Stimulated activated CD4-positive, alpha-beta T cell treated with anti-CD3 and anti-CD28 coated beads, TNF-alpha, amount 100 ng/mL, for 24 hours (primary cell): ENCODE measurements at places on chromosomes 11 and 22.
A peak's percentile ranks its signal among the peaks of the same experiment; 100 is the strongest.

- no peak for DNase-seq
These were observed 384.5 kb upstream of the KIRREL3 start for GRCh38 chr11:127385071-127385470.

GRCh38 chr11:88555829-88556202, 218.3 kb upstream of the CTSC start:
- no peak for DNase-seq

DNA sequence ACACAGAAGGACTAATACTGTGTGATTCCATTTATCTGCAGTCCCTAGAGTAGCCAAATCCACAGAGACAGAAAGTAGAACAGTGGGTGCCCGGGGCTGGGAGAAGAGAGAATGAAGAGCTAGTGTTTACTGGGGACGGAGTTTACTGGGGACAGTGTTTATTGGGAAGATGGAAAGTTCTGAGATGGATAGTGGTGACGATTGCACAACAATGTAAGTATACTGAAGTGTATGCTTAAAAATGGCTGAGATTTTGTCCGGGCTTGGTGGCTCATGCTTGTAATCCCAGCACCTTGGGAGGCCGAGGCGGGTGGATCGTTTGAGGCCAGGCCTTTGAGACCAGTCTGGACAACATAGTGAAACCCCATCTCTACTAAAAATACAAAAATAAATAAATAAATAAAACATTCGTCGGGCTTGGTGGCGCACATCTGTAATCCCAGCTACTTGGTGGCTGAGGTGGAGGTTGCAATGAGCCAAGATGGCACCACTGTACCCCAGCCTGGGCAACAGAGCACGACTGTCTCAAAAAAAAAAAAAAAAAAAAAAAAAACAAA, 132.4 kb downstream of the CTTN start:
- DNase-seq: no peak

GRCh38 chr22:26646158-26646557, 11.2 kb upstream of the MIAT start:
- no peak for DNase-seq

DNA sequence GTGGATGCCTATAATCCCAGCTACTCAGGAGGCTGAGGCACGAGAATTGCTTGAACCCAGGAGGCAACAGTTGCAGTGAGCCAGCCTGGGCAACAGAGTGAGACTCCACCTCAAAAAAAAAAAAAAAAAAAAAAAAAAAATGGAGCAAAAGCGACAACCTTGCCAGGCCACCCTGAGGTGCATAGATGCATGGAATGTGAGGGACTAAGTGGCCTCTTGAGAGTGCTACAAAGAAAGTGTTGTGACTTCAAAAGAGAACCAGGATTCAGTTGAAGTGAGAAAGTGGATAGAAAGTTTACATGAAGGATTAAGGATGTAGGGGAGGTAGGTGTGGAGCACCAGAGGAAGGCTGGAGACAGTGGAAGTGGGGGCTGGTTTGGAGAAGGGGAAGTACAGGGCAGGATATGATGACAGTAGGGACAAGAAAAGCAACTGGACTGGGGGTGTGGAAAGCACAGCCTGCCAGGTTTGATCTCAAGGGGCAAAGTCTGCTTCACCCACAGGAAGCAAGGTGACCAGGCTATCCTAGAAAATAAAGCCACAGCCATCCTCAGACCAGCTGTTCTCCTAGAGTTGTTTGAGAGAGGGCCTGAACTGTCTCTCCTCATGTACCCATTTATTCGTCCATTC, 36.0 kb upstream of the OLFML1 start:
- no peak for DNase-seq

DNA sequence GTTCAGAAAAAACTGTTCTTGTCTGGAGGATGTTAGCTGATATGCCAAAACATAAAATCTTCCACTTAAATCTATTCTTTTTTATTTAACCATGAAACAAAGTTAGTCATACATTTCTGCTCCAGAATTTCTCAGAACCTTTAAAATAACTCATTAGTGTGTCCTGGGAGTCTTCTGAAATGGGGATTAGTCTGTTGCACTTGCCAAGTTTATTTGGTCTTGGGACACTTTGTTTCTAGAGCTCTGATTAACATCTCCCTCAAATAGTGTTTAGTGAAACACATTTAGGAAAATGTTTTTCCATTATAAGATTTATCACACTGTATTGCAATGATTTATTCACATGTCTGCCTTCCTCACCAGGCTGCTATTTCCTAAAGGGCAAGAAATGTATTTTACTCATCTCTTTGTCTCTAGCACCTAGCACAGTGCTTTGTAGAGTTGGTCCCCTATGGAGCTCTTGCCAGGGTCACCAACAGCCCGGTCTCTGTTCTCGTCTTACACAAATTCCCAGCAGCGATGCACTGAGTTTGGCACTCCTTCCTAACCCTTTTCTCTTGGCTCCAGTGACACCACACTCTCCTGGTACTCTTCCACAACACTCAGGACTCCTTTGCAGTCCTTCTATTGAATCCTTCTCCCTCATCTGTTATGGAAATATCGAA, 189.2 kb downstream of the CSNK2A3 start:
- DNase-seq: no peak

DNA sequence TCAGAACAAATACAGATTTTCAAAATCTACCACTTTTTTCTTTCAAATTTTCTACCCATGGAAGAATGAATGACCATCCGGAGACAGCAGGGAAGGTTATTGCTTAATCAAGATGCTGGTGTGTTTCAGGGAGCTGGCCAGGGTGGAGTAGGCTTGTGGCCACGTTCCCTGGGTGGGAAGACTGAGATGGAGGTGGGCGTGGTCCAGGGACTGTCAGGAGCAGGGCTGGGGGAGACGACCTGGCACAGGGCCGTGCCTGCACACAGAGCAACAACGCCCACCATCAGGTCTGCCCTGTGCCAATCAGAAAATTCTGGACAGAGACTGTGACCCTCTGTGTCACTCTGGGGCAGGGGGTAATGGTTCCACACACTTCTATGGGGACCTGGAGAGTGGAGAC, 7.1 kb upstream of the APOBEC3H start:
- DNase-seq: no peak

DNA sequence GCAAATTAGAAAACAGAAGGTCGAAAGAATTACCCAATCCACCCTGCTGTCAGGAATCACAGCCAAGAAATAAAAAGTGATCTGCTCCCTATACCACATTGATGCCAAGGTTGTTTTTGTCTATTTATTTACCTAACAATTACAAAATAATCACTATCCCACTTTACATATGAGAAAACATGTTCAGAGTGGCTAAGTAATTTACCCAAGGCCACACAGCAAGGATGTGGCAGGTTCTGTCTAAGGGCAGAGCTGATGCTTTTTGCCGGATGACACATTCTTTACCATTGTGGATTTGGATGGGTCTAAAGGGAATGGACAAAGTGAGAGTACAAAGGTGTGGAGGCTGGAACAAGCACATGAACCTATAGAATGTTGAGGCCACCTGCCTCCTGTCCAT, 460.7 kb downstream of the INSC start:
- no peak for DNase-seq

GRCh38 chr11:116906479-116906878, 69.1 kb upstream of the APOA1 start:
- DNase-seq: no peak

DNA sequence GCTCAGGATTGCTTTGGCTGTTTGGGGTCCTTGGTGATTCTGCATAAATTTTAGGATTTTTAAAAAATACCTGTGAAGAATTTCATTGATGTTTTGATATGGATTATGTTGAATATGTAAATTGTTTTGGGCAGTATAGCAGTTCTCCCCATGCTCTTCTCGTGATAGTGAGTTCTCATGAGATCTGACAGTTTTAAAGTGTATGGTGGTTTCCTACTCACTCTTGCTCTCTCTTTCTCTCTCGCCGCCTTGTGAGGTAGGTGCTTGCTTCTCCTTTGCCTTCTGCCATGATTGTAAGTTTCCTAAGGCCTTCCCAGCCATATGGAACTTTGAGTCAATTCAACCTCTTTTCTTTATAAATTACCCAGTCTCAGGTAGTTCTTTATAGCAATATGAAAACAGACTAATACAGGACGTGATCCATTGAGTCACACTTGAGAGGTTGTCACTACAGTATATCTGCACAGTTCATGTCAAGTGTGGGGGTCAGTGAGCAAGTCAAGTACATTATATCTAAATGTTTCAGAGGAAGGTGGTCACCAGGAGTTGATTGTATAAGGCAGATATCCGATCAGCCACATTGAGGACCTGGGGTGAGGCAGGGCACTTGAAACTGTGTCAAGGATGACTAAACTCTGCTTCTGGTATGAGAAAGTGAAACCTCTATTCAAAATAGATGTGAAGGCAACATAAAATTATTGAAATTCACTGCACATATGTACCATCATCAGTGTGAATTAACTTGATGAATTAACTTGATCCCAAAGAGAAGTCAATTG, 70.7 kb upstream of the CCDC179 start:
- no peak for DNase-seq

DNA sequence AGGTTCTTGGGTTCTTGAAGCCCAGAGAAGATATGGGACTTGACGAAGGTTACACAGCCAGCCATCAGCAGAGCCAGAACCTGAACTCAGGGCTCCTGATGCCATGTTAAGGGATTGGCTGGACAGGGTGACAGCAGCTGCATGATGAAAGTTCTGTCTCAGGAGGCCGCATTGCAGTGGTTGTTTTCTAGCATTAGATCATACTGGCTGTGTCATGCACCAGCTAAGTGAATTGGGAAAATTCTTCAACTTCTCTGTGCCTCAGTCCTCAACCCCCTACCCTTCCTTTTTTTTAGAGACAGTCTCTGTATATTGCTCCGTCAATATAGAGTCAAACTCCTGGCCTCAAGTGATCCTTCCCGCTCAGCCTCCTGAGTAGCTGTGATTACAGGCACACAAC, 5.4 kb upstream of the LTBP3 start:
- DNase-seq: no peak

- DNase-seq: no peak
These were observed 207.7 kb downstream of the CEP164 start for GRCh38 chr11:117535201-117535849.

DNA sequence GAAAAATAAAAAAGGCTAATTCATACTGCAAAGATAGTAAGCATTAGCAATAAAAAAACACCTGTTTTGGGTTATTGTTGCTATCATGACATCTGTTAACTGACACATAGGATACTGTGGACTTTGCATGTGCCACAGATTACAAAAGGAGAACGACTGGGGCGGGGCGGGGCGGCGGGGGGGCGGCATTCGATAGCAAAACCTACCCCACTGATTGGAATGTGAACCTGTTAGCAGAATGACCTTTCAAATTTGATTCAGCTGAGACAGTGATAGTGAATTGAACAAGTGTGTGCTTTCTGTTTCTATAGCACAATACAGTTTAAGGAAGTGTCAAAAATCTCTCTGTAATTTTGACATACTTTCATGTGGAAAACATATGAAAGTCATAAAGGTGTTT, 14.9 kb downstream of the MMP20 start:
- DNase-seq: no peak

DNA sequence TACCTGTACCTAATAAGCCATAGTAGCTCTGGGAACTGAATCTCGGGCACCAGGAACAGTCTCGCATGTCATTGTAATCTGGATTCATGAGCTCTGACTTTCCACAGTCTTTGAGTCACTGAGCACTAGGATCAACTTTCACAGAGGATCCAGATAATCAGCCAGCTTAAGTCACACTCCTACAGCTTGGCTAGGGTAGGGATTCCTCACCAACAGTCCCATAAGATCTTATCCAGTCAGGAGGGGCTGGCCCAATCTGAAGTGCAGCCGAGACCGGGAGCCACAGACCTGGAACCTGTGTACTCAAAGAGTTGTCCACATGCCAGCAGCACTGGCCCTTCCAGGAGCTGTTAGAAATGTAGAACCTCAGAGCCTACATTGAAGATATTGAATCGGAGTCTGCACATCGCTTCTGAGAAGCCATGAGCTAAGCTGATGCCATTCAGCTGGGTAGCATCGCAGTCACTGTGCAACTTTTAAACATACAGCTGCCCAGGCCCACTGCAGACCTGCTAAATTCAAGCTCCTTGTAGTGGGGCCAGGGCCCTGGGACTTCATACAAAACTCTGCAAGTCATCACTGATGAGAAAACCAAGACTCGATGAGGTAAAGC, 538.8 kb upstream of the B3GAT1 start:
- DNase-seq: no peak

- no peak for DNase-seq
These were observed 59.9 kb downstream of the DGCR2 start for GRCh38 chr22:19062139-19062942.

- no peak for DNase-seq
These were observed 57.5 kb upstream of the PLET1 start for GRCh38 chr11:112318184-112318591.

GRCh38 chr11:3043315-3043871, 13.8 kb downstream of the CARS1 start:
- no peak for DNase-seq

GRCh38 chr11:117809236-117810055, 12.4 kb upstream of the DSCAML1 start:
- DNase-seq: peak; percentile 58

GRCh38 chr11:42249956-42250355, 790.5 kb upstream of the LRRC4C start:
- no peak for DNase-seq

GRCh38 chr11:80587906-80588305, 1147.1 kb upstream of the TENM4 start:
- no peak for DNase-seq

DNA sequence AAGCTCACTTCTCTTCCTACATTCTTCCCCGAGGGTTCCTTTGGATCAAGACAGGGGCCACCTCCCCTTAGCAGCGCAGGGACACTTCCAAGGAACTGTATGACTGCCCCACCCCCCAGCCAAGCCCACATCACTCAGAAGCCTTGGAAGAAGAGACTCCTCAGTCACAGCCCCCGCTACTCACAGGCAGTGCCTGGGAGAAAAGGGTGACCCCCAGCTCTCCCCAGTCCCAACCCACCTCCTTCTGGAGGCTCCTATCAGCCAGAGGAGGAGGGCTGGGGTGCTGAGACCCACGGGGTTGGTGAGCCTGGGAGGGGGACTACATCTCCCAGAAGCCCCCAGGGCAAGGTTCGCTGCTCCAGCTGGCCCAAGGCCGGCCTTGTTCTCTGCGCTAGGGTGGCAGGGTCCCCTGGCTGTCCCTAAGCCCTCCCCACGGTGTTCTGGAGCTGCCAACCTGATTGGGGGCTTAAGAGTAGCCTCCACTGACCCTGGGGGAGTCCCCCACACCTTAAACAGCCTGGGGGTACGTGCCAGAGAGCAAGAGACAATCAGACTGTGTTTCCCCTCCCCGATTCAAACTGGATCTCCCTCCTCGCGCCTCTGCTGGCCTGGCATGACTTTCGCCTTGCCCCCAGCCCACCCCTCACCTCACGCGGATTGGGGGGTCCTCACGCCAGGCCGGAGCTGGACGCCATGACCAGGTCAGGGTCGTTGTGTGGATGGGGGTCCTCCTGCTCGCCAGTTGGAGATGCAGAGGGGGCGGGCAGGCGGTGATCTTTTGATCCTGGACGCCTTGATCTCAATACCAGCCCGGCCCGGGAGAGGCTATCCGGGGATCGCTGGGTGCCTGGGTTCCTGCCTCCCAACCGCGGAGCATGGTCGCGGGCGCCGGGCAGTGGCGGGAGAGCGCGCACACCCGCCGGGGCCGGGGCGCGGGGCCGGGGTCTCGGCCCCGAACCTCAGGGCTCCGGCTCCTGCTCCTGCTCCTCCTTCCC, 838 bp downstream of the BCL9L start:
- no peak for DNase-seq

- DNase-seq: no peak
These were observed 19.0 kb upstream of the LRRC32 start for GRCh38 chr11:76689313-76690260.

GRCh38 chr11:126140926-126141280, 70.5 kb downstream of the RPUSD4 start:
- no peak for DNase-seq

- no peak for DNase-seq
These were observed 90.4 kb upstream of the SHISAL1 start for GRCh38 chr22:44403166-44403565.

- no peak for DNase-seq
These were observed 139.2 kb downstream of the LRRC4C start for GRCh38 chr11:41320238-41320637.
